Left cardiac atrium (tissue), 4 donors: ENCODE measurements at places on chromosomes 1 and 21. TPM values are rescaled to one million over a fixed set of nuclear protein-coding genes. Genes with fewer than 3 reads are reported as not detected.

Gene APOBEC4
- total RNA-seq: not detected

Gene CCDC185
- 0.12 TPM for total RNA-seq

Gene DENND2C
- 2.3 TPM for total RNA-seq

Gene IL20
- not detected for total RNA-seq

Gene SMCP
- not detected for total RNA-seq

Gene C1orf122
- 58.8 TPM for total RNA-seq

Gene KPNA6
- total RNA-seq: 73.3 TPM

Gene ZNF695
- total RNA-seq: 0.26 TPM

Gene NUP210L
- 0.74 TPM for total RNA-seq

Gene OR2L2
- 0.05 TPM for total RNA-seq

Gene IFNLR1
- 5.9 TPM for total RNA-seq

Gene SELL
- total RNA-seq: 4.7 TPM
